ENCODE measurements at places on chromosomes 11 and 22.

DNA sequence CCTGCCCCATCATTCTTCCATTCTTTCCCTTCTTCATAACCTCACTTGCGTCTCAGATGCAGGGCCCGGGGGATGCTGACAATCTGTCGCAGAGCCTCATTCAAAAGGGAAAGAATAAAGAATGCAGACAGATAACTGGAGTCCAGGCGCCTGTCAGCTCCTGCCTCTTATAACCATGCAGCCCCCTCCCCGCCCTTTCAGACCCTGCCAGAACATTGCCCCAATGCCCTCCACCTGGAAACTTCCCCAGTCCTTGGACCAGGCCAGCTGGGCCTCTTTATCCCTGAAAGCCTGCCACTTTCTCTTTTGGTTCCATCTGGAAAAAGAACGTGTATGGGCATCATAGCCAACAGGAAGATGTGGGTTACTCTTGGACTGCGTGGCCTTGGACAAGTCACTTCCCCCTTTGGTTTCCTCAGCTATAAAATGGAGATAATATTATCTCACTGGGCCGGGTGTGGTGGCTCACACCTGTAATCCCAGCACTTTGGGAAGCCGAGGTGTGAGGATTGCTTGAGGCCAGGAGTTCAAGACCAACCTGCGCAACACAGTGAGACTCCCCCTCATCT is 2.1 kb upstream of the TCF20 start:
- no peak for DNase-seq

- no peak for DNase-seq
Measured at GRCh38 chr22:22981670-22982571, 88.4 kb upstream of the GNAZ start.

DNA sequence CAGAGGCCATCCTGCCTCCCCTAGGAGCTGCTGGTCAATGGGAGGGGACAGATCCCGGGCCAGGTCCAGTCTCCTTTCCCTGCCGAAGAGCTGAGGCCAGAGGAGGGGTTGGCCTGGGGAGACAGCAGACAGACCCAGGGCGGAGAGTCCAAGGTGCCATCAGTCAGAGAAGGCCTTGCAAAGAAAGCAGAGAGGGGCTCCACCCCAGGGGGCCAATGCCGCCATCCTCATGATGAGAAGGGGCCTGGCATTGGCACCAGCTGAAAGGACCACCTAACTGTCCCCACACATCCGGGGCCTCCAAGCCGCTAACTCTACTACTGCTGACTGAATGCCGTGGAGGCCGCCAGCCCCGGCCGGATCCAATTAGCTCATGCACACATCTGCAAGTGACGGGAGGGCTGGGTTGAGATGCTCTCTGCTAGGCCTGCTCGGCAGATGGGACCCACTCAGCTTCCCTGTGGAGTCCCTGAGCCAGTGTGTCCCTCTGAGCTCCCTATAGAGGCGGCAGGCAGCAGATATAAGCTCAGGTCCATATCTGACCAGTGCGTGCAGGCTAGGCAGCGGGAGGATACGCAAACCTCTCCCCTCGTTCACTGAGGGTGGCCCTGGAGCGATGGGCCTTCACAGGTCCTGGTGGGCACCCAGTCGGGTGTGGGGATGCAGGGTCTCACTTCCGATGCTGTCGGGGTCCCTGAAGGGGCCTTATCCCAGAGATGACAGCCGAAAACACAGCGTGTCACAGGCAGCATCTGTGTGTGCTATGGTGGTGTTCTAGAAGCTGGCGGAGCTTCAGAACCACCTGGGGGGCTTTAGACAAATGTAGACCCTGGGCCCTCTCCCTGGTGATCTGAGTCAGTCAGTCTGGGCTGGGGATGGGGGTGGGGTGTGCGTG is 183.9 kb downstream of the CTTN start:
- no peak for DNase-seq

DNA sequence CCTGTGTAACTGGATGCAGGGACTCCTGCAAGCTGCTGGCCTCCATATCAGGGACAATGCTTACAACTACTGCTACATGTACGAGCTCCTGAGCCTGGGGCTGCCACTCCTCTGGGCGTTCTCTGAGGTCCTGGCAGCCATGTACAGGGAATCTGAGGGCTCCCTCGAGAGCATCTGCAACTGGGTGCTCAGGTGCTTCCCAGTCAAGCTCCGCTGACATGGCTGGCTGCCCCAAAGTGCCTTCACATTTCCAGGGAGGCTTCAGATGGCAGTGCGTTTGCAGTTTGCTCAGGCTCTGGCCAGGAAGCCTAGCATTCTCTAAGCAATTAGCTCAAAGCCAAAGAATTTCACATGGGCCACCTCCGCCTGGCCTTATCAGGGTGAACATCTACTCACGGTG is 117.4 kb upstream of the PARVA start:
- DNase-seq = no peak

DNA sequence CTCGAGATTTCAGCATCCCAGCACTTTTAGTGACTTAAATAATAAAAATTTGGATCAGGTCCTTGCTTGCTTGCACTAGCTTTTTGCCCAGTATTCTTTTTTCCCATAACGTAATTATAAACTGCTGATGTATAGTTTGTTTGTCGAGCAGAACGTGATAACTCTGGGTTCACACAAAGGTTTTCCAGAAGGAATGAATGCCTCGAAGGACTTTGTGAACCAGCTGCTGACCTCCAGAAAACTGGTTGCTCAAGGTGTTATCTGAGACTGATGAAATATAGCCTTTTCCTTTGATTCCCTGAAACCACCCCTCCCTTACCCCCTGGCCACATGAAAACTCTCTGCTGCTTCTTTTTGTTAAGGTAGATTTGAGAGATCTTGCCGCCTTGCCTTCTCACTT is 229.1 kb upstream of the CARD18 start:
- no peak for DNase-seq
